HAP-1 (cell line): ENCODE measurements at places on chromosomes 16 and 17.

DNA sequence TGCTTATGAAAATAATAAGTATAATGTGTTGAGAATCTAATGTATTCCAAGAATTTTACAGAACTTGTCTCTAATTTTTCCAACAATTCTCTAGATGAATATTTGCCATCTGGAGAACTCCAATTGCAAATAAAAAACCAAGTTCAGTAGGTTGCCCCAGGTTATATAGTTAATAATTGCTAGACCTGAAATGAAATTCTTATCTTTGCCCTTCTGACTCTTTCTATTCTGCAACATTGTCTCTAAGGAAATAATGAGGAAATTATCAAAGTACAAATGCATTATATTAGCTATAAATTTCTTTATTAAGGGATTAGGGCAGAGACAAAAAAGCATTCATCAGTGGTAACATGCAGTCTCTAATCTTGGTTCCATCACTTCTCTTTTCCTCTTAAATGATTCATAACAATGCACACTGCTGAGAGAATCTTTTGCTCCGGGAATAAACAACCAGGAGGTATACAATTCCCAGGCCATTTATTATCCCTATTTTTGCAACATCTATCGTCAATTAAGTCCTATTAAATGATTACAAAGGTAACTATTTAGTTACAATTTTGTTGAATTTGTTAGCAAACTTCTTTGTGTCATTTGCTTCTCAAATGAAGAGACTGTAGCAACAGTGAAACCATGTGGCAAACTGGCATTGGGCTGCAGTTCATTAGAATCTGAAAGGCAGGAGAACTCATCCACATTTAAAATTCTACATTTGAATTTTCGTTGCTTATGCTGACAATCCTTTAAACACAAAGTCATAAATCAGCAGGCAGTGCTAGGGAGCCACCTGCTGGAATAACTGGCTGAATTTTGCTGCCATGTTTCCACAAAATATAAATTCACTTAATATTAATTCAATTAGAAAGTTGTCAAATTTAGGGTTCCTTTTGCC, 349.6 kb downstream of the KIF2B start:
- DNase-seq: peak; percentile 55

- DNase-seq: no peak
Observed at GRCh38 chr16:57621521-57622271, 6.7 kb upstream of the ADGRG1 start.

DNA sequence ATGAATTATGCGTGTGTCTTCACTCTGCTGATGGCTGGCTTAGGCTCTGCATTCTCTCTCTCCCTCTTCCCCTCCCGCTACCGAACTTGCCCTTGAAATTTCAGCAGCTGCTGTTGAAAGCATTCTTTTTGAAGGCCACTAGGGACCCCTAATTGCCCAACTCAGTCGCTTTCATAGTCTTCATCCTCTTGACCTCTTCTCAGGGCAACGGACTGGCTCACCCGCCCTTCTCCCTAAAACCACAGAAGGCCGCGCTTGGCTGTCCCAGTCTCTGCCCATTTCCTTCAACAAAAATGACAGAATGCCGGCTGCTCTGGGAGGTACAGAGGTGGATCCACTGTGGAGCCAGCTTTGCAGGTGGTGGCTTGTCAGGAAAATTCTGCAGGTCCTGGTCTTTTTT, 21.0 kb upstream of the FMNL1 start:
- no peak for DNase-seq

DNA sequence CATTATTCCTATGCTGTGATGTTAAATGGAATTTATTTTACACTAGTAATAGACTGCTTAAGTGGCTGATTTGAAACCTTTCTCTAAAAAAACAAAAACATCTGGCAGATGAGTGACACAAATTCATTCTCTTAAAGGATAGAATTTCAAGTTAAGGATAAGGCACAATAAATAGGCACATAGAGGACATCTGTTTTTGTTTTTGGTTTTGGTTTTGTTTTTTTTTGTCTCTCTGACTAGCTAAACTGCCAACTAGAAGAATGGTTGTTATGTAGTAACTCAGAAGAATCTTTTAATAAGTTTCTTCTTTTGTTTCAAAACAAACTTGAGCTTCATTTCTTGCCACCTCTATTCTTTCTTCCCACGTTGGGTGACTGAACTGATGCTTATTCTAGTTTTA, 5.1 kb upstream of the VPS4A start:
- no peak for DNase-seq

GRCh38 chr17:65058593-65058992, 2.1 kb upstream of the GNA13 start:
- DNase-seq: no peak

- DNase-seq: no peak
Observed at GRCh38 chr16:8591451-8591850, 1.1 kb upstream of the TMEM114 start.

DNA sequence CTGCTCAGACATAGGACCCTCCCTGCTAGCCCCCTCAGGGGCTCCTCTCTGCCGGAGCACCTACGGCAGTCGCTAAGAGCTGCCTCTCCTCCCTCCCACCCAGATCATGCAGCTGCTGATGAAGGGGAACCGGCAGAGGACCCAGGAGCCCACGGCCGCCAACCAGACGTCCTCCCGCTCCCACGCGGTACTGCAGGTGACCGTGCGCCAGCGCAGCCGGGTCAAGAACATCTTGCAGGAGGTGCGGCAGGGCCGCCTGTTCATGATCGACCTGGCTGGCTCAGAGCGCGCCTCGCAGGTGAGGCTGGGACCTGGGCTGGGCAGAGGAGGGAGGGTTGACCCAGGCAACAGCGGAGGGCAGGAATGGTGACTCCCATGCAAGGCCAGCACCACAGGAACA, 17.0 kb downstream of the BTBD17 start:
- DNase-seq: no peak

DNA sequence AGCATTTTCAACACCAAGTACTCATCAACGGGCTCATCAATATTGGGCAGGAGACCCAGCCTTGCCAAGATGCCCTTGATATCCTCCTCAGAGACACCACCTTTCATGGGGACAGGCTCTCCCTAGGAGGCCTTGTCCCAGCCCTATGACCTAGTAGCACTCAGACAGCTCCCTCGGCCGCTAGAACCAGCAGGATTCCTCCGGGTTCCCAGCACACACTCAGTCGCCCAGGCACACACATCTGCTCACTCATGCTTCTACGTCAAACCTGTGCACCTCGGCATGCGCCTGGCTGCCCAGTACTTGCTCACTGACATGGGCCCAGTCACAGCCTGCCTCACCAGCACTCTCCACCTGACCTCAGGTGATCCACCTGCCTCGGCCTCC, 17.0 kb downstream of the SRCIN1 start:
- no peak for DNase-seq

DNA sequence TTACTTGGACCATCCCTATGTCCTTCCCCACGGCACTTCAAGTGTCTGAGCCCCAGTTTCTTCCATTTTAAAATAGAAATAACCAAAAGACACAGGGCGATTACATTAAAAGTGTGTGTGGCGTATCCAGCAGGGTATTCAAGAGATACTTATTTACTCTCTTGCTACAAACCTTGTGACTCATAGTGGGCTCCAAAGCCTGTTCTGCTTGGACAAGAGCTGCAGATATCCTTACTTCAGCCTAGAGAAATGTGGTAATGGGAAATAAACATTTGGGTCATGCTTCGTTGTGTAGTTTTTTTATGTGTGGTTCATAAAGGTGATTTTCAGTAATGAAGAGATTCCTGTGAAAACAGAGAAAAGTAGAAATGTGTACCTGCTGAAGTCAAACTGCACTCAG, 288.9 kb upstream of the CDH11 start:
- DNase-seq: no peak

DNA sequence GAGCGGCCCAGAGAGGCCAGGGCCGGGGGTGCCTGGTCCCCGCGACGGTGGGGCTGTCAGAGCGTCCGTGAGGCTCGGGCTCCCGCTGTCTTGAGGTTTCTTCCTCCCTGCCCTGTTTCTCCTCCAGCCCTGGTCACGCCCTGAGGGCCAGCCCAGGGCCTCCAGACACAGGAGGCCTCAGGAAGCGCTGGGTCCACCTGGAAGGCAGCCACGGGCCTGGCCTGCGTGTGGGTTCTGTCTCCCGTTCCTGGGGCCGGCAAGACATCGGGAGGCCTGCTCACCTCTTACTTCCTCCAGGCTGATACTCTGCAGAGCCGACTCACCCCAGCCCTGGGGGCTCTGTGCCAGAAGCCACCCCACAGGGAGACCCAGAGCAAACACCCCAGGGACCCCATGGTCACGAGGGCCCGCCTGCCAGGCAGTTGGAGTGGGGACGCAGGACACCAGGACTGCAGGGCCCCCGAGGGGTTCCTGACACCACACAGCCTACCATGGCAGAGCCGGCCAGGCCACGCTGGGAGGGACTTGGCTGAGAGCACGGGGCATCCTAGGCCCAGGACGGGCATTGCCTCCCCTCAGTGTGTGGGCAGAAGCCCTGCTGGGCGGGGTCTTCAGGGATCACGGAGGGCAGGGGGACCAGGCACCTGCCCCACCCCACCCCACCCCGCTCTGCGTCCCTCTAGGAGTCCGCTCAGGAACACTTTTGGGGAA, 18.9 kb upstream of the CACNA1H start:
- no peak for DNase-seq

GRCh38 chr16:48075398-48075797, 80.4 kb downstream of the ABCC12 start:
- no peak for DNase-seq
